ENCODE measurements at places on chromosomes 2 and 18.

DNA sequence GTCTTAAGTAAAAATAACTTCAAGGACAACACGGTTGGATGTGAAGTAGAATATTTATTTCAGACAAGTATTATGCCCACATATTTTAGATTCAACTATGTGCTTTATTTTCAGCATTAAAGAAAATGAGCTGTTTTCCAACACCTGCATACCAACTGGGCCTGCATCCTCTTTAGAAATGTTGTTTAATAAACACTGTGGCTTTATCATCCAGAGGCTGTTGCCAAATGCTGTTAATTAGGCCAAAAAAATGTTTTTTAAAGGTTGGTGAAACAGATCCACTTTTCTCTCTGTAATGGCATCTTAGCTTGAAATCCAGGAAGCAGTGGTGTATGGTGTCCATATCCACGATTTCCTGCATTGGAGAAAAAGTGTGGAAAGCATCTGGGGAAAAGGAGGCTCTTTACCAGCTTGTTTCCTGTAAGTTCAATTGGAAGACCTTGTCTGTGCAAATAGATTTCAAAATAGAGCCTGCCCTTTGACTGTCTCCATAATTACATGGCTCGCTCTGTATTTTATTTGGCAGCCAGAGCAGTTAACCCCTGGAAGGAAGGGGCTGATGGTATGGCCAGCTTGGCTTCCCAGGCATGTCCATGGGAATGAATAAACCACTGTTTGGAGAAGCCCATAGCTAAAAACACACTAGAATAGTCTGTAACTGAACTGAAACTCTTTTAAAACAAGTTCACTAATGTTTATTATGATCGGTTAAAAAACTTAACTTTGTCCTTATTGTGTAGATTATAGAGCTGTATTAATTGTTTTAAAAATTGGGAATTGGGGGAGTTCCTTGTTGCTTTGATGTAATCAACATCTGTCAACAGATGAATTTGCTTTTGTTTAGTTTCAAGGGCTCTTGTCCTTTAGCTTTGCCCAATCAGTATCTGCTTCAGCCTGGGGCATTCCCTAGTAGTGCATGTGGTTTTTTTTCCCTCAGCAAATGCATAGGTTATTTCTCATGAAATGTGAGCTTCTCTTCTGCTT is 33.0 kb upstream of the DLX1 start:
- no peak for DNase-seq

DNA sequence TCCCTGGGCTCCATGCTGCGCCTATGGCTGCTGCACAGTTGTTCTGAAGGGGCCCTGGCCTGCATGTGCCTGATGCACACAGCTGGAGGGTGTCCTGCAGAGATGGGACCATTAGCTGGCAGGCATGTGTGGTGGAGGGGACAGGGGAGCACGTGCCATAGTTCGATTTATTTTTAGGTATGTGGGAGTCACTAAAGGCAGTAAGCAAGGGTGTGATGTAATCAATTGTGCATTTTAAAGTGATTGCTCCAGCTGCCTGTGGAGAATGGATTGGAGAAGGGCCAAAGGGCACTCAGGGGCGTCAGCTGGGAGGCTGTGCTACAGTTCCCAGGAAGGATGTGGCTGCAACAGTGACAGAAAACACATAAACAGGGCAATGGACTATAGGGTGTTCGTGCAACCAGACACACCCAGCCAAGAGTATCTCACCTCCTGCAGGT is 205.1 kb downstream of the ARL4C start:
- peak; percentile 71 for DNase-seq

DNA sequence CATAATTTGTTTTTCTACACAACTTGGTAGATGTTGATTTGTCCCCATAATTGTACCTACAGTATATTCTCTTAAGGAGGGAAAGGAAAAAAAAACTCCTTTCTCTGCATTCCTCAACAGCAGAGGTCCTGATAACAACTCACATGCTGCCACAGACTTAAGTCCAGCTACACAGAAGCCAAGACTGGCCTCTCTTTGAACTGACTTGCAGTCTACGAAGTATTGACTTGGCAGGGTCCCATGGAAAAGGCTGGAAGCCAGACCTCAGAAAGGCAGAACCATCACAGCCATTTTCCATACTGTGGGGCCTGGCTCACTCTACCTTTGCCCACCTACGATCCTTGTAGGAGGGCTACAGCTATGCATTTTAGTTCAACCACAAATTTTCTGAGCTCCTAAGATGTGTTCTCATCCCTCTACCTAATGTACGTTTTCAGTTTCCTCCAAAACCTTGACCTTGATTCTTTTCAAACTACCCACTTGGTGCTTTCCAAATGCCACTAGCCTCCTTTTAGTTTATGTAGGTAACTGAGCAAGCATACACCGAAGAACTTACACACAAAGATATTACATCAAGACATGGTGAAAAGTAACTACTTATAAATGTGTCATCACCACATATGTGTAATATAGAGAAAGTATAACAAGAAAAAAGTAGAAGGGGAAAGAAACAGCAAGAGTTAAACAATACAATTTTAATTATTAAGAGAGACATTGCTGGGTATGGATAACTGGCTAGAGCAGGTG is 12.2 kb downstream of the LONRF2 start:
- no peak for DNase-seq

DNA sequence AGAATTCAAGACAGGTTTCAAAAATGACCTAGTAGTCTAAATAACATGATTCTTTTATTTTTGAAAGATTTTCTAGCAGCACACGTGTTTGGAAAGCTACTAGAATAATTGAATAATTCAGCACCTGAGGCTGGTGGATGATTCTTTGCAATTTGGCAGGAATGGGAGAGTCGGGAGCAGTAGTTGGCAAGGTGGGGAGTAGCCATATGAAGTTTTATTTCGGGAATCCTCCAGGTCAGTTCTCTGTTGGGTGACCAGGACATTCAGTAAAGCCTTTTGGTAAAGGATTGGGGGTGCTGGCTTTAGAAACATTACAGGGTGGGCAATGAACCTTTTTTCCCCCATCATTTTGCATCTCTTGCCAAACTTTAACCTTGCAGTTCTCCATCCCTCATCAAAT is 75.0 kb upstream of the LYPD6B start:
- no peak for DNase-seq

- no peak for DNase-seq
Observed at GRCh38 chr18:26511339-26512071, 36.8 kb downstream of the KCTD1 start.

GRCh38 chr2:111249806-111250205 is 129.1 kb downstream of the BCL2L11 start:
- DNase-seq: no peak

DNA sequence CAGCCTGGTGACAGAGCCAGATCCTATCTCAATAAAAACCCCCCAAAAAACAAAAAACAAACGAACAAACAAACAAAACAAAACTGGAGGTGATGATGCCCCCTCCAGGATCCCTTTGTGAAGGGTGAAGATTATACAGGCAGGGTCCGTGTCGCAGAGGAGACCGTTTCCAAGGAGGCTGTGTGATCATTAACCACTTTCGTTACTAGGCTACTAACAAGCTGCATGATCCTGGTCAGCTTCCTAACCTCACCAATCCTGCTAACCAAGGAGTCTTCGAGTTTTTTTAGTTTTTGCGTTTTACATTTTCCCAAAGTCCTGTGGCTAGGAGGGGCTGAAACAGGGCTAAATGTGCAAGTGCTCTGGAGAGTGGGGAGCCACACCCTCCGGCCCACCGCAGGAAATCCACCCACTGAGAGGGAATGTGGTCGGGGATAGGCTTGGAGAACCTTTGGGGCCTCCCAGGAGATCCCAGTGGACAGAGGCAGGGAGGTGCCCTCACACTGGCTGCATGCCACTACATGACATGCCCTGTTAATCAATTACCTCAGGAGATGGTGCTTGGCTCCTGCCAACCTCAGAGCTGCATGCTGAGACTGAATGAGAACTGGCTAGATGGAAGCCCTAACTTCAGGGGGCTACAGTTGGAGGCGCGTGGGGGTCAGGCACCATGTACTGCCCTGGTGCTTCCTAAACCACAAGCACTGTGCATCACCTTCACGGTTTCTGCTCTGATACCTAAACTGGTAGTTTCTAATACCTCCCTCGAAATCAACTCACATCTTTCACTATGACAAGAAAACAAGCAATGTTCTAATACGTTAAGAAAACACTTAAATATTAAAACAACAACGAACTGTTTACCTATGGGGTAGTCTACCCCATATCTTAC is 67.5 kb upstream of the RGPD5 start:
- no peak for DNase-seq

GRCh38 chr2:226414335-226414734 is 385.3 kb downstream of the IRS1 start:
- DNase-seq: no peak

DNA sequence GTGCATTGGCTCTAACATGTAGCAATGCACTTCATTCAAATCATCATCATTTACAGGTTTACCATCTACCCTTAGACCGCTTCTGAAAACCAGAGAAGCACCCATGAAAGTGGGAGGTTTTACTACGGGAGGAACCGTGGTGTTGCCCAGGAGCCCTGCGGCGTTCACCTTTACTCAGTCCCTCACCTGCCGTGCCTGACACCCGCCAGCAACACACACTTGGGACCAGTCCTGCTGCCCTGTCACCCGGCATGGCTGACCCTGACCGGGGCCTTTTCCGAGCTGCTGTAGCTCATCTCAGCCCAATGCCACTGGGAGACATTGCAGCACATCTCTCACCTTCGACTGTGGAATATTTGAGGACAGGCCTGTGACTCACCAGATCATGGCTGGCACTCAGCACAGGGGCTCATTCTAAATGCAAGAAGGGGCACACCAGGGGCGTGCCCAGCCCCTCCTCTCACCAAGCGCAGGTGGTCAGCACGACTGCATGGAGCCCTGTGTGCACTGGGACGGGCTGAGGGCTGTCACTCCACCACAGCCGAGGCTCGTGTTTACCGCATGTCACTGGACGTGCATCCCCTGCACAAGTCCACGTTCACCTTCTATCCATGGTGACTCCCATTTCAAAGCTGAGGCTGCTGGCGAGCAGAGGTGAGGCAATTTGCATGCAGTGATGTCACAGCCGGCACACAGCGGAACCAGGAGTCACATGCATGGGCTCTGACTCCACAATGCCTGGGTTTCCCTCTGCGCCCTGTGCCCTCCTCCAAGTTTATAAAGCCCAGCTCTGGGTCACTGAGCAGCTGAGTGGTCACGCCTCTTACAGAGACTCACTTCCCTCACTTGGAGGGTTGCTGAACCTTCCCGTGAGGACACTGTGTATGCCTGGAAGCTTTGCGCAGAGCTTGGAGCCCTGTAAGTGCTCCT is 76.7 kb upstream of the SNTG2 start:
- peak; percentile 50 for DNase-seq

DNA sequence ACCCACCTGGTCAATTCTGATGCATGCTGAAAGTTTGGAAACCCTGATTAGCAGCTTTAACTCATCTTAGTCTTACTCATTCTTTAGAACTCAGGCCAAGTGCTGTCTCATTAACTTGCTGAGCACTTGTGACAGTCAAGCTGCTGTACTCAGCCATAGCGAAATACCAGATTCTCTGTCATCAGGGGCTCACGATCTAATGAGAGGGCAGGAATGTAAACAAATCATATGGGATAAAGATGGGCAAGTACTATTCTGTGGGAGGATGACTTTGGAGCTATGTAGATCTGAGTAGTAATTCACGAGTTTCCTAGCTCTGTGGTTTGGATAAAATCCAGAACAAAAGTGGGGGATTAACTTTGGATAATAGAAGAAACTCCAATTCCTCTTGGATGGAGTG is 376.6 kb downstream of the HRH4 start:
- DNase-seq: no peak

DNA sequence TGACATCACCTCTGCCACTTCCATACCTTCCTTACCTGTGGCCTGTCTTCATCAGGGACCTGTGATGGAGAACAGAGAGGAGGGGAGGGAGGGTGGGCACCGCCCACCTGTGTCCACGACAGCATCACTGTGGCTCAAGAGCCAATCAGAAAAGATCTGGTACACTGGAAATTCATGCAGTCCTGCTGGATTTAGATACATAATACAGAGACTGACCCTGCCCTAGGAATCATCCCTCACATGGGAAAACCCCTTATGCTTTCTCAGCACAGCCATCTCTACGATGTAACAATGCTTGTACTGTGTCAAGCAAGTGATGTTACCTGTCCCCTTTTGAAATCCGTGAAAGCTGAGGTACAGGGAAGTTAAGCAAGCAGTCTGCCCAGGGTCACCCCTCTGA is 145.6 kb upstream of the EPAS1 start:
- DNase-seq: peak; percentile 10

GRCh38 chr2:45008296-45009129 is 739 bp downstream of the SIX2 start:
- no peak for DNase-seq
